ENCODE measurements at places on chromosomes 3 and 15.

DNA sequence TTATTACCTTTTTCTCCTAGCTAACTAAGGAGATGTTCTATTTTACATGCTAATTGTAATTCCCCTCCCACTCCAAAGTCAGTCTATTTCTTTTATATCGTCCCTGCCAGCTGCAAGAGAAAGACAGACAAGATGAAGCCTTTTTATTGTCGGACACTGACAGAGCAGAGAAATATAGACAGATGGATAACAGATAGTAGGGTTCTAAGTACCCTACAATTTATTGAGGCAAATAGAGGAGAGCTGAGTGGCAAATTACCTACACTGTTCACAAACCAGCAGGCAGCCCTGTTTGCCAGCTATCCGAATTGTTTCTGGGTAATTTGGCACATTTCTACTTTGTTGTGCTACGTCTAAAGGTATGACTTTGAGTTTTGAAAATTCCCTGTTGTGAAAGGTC lies 392.3 kb upstream of the ZNF717 start:
- no peak for DNase-seq

GRCh38 chr15:46315434-46315833 lies 680.6 kb downstream of the SQOR start:
- no peak for DNase-seq

- no peak for DNase-seq
Observed at GRCh38 chr3:23094412-23094811, 108.7 kb upstream of the UBE2E2 start.

GRCh38 chr3:21524133-21524532 lies 226.9 kb downstream of the ZNF385D start:
- DNase-seq = no peak

DNA sequence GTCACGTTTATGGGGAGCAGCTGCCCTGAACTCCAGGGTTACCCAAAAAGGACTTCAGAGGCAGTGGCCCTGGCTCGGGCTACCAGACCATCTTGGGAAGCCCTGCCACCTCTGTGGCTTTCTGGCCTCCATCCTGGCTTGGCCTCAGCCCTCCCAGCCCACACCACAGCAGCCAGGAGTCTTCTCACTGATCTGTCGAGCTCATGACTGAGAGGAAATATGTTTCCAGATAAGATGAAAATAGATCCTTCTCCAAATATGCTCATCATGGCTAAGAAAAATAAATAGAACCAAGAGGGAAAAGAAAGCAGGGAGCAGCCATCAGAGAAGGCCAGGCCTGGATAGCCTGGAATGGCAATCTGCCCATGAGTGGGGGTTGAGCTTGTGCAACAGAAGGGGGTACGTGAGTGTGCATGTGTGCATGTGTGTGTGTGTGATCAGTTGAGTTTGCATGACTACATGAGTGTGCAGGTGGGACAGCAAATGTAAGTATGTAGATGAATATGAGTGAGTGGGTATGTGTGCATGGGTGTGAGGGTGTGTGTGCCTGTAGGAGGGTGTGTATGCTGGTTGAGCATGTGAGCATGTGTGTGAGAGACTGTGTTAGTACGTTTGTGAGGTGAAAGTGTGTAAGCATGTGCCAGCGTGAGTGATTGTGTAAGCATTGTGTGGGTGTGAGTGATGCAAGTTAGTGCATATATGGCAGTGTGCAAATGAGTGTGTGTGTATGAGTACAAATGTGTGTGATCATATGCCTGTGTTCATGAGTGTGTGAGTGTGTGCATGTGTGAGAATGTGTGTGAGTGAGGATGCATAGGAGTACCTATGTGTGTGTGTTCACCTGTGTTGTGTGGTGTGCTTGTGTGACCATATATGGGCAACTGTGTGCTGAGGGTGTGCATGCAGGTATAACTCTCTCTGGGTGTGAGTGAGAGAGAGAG lies 9.9 kb upstream of the RFT1 start:
- no peak for DNase-seq

DNA sequence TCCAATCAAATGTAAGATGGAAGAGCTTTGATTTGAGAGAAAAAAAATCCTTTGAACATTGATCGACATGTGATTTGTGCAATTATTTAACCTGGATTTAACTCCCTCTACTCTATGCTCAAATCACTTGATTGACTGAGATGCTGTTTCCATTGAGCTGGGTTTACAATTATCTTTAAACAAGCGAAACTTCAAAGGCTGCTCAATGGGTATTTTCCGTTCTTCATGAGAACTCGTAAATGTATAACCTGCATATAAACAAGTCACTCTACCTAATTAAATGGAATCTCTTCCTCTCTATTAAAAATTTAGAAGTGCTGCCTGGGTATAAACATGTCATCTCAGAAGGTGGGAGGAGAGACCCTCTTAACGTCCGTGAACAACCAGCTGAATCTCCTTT lies 71.9 kb downstream of the ANXA2 start:
- no peak for DNase-seq
